Activated naive CD4-positive, alpha-beta T cell (primary cell): ENCODE measurements at places on chromosomes 2 and 18.

- DNase-seq, result no peak
Observed at GRCh38 chr2:86498468-86499260, 57.5 kb downstream of the KDM3A start.

- DNase-seq, result no peak
Observed at GRCh38 chr18:62938006-62938405, 222.7 kb downstream of the PHLPP1 start.

DNA sequence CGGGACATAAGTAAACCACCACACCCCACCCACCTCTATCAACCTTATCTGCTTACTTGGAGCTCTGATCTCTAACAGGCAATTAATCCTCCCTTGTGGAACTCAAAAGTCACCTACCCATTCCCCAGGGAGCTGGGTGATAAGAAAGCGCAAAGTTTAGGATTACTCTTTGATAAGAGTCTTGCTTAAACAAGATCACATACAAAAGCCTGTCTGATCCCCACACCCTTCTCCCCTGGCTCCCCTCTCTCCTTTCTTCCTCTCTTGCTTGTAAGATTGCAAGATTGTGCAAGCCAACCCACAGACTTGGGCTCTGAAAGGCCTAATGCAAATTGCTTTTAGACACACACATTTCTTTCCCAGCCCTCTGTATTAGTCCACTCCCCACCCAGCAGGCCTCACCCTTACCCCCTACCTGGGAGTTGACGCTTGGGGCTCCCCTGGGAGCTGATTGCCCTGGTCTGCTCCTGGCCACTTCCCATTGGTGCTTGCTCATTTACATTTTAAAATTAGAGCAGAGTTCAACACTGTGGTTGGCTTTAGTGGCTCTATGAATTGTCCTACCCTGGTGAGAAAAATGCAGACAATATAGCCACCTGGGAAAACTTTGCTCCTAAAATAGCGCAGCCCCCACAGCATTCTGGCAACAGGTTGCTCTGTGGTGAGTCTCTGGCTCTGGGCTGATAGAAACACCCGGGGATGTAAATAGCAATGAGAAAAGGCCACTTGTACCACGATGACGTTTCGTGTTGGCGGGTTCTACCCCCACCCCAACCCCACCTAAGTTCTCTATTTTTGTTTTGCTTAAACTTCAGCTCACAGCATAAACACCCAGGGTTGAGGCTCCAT, 92.8 kb upstream of the MSH2 start:
- no peak for DNase-seq

- no peak for DNase-seq
Observed at GRCh38 chr18:25974630-25975077, 115.8 kb downstream of the SS18 start.

DNA sequence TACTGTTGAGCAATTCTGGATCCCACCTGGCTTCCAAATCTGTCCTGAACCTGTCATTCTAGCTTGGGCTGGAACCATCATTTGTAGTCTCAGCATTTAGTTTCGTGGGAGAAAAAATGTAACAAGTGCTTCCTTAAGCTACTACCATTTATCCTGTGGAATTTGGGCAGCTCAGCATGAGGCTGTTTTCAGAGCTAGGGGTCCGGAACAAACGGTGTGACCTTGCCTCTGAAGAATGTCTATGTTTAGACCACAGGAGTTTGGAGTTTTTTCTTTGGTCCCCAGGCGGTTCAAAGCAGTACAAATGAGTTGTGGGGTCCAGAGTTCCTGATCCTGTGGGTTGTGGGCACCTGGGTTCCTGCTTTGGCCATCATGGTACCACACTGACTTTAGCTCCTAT, 59.1 kb upstream of the TMEM178A start:
- no peak for DNase-seq

GRCh38 chr18:44896846-44897245, 216.2 kb downstream of the SETBP1 start:
- DNase-seq, result no peak

DNA sequence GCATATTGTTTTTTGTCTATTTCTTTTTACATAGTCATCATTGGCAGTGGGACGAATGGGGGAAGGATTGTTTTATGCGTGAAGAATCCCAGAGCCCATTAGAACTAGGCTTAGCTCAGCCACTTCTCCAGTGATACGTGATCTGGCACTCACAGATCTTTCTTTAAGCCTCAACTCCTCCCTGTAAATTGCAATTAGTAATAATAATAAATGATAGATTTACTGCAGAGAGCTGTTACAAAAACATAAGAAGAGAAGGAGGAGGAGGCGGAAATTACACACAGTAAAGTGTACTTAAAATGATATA, 629.3 kb downstream of the NRXN1 start:
- no peak for DNase-seq

- no peak for DNase-seq
Observed at GRCh38 chr2:159546716-159547430, 69.5 kb downstream of the BAZ2B start.

- no peak for DNase-seq
Observed at GRCh38 chr2:174078275-174078674, 113.1 kb upstream of the SP3 start.
